Suppressor macrophage treated with lipopolysaccharide for 4 hours (primary cell): ENCODE measurements at places on chromosomes 3 and 15.

GRCh38 chr3:2097641-2098191, 950 bp upstream of the CNTN4 start:
- DNase-seq, result no peak

DNA sequence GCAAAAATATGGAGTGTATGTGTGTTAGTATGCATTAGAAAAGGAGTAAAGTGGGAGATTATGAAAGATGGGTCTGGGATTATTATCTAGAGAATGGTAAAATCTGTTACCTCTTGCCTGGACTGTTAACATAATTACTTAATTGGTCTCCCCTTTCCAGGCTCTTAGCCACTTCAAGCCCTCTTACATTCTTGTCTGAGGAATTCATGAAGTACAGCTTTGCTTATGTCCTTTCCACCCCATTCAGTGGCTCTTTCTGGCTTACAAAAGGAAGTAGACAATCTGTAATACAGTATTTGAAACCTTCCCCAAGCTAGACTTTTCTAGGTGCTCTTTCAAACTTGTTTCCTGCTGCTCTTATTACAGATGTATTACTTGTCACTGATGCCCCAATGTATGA, 129.8 kb downstream of the MBNL1 start:
- no peak for DNase-seq

- no peak for DNase-seq
These were observed 6.6 kb upstream of the TPM1 start for GRCh38 chr15:63035977-63036376.

- no peak for DNase-seq
These were observed 557.3 kb upstream of the KCNMB2 start for GRCh38 chr3:177978946-177979345.

- no peak for DNase-seq
These were observed 634 bp downstream of the MINDY2 start for GRCh38 chr15:58771621-58772250.

DNA sequence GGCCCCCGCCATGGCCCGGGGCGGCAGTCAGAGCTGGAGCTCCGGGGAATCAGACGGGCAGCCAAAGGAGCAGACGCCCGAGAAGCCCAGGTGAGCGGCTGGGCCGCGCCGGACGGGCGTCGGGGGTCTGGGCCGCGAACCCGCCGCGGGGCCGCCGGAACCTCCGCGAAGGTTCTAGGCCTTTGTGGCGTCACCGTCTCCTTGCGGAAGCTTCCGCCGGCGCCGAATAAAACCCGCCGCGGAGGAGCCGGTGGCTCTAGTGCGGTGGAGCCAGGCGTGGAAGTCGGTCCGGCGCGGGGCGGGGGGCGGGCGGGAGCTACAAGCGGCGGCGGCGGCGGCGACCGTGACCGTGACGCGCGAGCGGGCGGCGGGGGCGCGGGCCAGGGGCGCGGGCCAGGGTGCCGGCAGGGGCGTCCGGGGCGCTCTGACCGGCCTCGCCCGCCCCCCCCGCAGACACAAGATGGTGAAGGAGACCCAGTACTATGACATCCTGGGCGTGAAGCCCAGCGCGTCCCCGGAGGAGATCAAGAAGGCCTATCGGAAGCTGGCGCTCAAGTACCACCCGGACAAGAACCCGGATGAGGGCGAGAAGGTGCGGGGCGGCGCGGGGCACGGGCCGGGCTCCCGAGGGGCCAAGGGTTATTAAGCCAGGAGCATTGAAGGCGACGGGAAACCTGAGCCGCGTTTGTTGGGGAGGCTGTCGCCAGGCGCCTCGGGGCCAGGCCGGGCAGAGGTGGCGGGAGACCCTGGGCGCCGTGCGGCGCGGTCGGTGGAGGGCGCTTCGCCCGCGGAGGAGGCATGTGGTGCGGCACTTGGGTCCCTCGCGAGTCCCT, at the start of gene DNAJA4:
TSS of gene DNAJA4 (plus strand) at position 259 of the 833 bp plus-strand sequence. CDS start at position 461, 202 bp downstream.
- DNase-seq, result peak; percentile 60

DNA sequence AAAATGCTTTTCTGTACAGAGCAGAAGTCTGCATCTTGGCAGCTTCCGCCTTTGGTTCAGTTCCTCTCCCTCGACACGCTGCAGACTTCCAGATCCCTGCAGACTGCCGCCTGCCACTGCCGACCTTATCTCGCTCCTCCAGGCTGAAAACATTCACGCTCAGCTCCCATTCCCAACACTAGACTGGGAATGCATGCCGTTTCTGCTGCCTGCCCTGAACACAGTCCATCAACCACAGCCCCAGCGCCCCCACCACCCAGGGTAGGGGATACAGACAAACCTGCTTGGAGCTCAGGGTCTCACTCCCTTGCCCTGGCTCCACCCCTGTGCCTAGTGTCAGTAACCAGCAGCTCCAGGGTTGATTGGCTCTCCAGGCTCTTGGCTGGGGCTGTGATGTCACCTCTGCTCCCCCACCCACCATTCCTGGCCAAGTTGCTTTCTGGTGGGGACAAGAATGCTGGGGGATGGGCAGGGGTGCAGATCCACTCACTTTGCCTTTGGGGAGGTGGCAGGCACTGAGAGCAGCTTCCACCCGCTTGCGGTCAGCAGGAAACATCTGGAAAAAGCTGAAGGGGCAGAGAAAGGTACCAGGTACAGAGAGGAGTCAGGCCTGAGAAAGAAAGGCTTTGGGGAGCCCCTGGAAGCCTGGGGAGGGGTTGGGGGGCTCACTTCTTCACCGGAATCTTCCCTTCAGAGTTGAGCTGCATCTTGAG, 6.1 kb downstream of the PLCB2 start:
- DNase-seq, result no peak

- DNase-seq, result no peak
These were observed 105.7 kb downstream of the TPRA1 start for GRCh38 chr3:127484601-127485388.

DNA sequence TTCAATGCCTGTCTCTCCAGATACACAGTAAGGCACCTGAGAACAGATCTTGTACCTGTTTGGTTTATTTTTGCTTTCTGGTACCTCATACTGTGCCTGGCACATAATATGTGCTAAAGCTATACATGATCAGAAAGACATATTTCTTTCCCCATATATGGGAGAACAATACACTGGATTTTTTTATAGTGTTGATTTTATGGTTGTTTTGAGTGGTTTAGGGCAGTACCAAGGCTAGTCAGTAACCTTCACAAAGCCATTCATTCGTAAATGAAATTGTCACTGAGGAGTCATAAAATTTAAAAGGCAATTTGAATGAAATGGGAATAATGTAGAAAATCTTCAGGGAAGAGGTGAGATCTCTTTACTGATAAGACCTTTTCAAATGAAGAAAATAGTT, 810.2 kb downstream of the TUSC7 start:
- no peak for DNase-seq

DNA sequence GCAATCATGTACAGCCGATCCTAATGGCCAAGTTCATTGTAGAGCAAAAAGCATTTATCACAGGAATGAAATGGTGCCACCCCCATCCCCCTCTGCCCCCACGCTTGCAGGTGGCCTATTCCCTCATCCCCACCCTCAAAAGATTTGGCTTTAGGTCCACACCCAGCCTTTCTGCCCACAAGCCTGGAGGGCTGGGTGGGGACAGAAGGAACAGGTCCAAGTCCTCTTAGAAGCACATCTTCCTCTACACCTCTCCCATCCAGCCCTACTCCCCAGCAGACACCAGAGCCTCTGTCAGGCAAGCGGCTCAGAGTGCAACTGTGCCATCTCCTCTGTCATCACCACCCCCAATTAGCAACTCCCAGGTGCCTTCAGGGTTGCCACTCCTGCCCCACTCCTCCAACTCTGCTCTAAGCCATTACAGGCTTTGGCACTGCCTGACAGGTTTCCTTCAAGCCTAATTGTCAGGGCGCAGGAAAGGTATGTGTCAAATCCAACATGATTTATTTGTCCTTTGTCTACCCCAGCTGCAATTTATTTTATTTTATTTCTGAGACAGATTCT, 49.4 kb downstream of the DAPK2 start:
- DNase-seq, result no peak

DNA sequence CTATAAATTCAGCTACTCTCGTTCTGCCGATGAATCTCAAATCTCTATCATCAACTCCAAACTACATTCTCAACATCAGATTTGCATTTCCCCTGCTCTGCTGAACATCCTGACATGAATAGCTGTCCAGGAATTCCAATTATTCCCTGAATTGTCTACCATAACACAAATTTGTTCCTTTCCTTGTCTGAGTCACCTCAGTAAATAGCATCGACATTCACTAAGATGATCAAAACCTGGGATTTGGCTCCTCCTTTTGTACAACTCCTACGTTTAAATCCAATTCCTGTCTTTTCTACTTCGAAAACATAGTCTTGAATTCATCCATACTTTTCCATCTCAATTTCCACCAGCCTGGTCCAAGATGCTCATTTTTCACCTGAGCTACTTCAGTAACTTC, 107.0 kb downstream of the GREM1 start:
- DNase-seq, result no peak

- no peak for DNase-seq
These were observed 361.0 kb downstream of the FHIT start for GRCh38 chr3:60890226-60890625.

DNA sequence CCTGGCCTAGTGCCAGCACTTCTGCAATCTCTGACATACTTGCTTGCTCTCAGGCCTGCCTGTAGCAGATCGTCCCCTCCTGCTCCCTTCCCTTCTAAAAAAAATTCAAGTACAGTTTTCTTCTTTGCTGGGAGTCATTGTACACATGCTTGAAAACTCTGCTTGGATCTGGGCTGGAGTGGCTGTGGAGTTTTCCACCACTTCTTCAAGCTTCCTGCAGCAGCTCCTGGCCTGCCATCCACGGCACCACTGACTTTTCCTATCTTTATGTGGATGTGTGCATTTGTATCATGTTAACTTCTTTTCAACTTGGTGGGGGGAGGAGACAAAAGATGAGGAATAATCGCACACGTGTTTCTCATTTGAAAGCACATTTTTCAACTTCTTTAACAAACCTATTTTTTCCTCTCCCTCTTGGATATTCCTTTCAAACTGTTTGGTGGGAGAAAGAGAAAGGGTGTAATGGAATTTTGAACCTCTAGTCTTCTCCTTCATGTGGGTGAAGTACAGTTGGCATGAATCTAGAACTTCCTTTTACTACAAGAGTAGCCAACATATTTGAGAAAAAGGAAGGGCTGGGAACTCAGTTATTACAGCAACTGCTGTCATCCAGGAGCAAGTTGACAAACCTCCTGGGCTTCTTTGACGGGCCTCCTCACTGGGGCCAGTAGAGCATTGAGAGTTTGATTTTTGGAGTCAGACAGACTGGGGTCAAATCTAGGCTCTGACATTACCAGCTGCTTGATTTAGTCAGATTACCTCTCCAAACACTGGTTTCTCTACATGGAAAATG, 61.2 kb upstream of the LRTM1 start:
- DNase-seq, result peak; percentile 78

- peak; percentile 78 for DNase-seq
These were observed 1.1 kb downstream of the NFKBIZ start for GRCh38 chr3:101850246-101851051.

DNA sequence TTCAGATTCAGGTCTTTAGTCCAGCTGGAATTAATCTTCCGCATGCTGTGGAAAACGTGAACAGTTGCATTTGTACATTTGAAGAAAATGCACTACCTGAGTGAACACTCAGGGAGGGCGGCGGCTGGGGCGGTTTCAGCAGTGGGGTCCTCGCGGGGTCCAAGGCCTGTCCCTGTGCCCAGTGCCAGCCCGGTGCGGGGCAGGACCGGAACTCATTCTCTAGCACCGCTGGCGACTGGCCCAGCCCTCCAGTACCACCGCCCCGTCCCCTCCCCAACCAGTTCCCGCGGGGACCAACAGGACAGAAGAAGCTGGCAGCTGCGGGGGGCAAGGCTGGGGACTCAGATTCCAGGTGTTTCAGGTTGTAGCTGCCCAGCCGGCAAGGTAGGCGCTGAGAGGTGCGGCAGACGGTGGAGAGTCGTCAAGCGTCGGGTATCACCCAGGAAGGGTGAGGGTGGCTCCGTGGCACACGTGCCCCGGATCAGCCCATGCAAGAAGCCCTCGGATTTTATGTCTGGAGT, 72.2 kb upstream of the ARNT2 start:
- no peak for DNase-seq

- DNase-seq, result peak; percentile 93
These were observed 32.4 kb upstream of the CDV3 start for GRCh38 chr3:133540896-133541674.

GRCh38 chr3:13574798-13575451, 26.0 kb downstream of the FBLN2 start:
- no peak for DNase-seq

- no peak for DNase-seq
These were observed 657.7 kb upstream of the CCDC54 start for GRCh38 chr3:106719583-106719982.

GRCh38 chr3:462851-463250, 266.3 kb downstream of the CHL1 start:
- no peak for DNase-seq

GRCh38 chr15:90823455-90823974, 44.9 kb upstream of the FURIN start:
- no peak for DNase-seq

GRCh38 chr3:9746330-9746729, 3.4 kb upstream of the OGG1 start:
- DNase-seq, result no peak

DNA sequence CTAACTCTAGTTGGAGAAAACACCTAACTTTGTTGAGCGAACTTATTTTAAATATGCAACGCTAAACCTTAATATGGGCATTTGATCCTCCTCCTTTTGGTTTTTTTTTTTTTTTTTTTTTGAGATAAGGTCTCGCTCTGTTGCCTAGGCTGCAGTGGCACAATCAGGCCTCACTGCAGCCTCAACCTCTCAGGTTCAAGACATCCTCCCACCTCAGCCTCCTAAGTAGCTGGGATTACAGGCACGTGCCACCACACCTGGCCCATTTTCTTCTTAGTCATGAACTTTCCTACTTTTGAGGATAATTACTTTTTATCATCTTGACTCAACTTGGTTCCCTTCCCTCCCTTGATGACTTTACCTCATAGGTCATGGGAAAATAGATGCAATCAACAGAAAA, 3.9 kb downstream of the NUSAP1 start:
- DNase-seq, result no peak

DNA sequence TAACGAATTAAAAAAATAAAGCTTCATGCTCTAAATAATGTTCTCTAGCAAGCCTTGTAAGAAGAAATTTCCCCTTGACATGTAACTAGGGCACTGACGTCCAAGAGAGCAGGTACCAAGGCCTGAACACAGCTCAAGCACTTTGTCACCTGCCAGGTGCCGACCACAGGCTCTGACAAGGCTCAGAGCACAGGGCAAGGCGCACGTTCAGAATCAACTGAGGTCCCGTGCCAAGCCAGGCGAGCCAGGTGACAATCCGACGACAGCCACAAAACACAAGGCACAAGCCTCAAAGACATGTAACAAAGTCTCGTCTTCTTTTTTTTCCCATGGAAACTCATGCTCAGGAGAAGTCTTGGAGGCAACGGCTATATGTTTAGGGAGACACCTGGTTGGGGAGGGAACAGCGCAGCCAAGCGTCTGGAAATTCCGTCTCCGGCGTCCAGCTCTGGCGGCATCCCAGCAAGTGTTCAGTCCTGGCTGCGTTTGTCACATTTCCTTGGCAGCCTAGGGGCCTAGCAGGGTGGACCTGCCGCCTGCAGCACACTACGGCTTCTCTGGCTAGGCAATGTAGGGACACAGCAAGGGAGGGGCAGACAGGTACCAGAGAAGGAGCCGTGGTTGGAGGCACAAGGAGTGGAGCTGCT, 76.7 kb downstream of the ADAMTS17 start:
- DNase-seq, result no peak

GRCh38 chr3:192570821-192571791, 156.2 kb downstream of the FGF12 start:
- no peak for DNase-seq
